ENCODE measurements at places on chromosomes 7 and 10.

GRCh38 chr10:47024399-47025252 is 113.4 kb downstream of the PTPN20 start:
- peak; percentile 43 for DNase-seq

GRCh38 chr7:86991771-86992191 is 67.7 kb downstream of the ELAPOR2 start:
- no peak for DNase-seq

GRCh38 chr10:130956251-130956650 is 355.3 kb downstream of the TCERG1L start:
- DNase-seq: no peak

- DNase-seq: no peak
Observed at GRCh38 chr10:6569259-6569658, 10.8 kb downstream of the PRKCQ start.

GRCh38 chr7:116180302-116180701 is 30.0 kb upstream of the TES start:
- peak; percentile 70 for DNase-seq

- no peak for DNase-seq
Observed at GRCh38 chr10:58585435-58585834, 72.8 kb downstream of the BICC1 start.

GRCh38 chr7:129831424-129832058 is 121.2 kb downstream of the UBE2H start:
- peak; percentile 96 for DNase-seq

GRCh38 chr7:147044941-147045340 is 928.3 kb downstream of the CNTNAP2 start:
- peak; percentile 3 for DNase-seq

DNA sequence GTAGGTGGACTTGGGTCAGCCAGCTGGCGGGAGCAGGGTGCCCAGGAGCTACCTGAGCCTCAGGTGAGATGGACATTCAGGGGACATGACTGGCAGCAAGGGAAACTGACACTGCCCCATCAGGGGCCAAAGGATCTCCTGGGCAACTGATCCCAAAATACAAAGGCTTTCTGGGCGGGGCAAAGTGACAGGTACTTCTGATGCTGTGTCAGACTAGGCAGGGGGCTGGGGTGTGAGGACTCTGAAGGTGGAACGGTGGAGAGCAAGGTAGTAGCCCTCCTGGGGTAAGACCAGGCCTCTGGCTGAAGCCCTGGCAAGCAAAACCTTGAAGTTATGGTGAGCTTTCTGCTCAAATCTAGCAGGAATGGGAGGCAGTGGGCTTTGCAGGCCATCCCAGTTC is 4.4 kb downstream of the OPN4 start:
- DNase-seq: no peak

GRCh38 chr10:24456322-24456721 is 247.4 kb downstream of the KIAA1217 start:
- peak; percentile 96 for DNase-seq

DNA sequence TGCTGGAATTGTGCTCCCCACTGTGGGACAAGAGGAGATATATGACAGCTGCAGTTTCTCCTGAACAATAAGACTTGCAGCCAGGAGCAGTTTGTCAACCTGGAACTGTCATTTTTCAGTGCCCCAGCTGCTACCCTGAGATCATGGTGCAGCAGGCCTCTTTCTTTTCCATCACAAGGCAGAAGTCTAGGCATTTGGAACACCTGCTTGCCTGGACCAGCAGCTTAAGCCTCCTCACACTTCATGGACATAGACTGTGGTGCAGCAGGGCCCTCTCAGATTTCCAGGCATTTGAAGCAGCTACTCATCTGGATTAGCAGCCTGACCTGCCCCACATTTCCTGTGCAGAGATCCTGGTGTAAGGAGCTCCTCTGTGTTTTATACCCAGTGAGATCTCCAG is 450.7 kb upstream of the TEX47 start:
- DNase-seq: no peak

- no peak for DNase-seq
Observed at GRCh38 chr7:158093156-158093796, 494.3 kb downstream of the PTPRN2 start.

- no peak for DNase-seq
Observed at GRCh38 chr10:22103701-22104470, 100.4 kb upstream of the DNAJC1 start.

DNA sequence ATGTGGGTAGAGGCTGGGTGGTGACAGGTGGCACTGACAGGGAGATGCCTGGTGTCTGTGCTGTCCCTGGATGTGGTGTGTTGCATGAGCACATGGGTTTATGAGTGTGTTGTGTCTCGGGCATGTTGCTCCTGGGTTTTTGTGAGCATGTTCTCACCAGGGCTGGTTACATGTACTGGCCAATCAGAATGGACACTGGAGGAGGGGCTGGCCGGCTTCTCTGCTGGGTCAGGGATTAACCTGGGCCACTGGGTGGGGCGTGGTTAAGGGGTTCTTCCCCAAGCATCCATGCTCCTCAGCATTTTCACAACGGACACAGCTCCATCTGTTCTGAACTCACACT is 20.8 kb upstream of the VOPP1 start:
- DNase-seq: no peak

DNA sequence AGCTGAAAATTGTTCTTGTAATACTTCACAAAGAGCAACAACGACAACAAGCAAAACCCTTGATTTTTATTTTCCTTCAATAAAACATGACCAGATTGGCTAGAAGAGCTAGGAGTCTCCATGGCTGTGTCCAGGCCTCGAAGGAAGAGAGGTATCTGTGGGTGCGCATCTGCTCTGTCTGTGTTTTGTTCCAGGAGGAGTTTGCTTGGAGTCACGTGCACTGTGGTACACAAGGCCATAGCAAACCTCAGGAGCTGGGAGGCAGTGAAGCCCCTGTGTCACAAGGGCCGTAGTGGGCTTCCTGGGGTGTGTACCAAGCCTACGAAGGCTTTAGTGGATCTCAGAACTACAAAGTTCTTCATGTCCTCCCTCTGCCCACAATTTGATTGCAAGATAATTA is 271.7 kb downstream of the TWIST1 start:
- DNase-seq: no peak

DNA sequence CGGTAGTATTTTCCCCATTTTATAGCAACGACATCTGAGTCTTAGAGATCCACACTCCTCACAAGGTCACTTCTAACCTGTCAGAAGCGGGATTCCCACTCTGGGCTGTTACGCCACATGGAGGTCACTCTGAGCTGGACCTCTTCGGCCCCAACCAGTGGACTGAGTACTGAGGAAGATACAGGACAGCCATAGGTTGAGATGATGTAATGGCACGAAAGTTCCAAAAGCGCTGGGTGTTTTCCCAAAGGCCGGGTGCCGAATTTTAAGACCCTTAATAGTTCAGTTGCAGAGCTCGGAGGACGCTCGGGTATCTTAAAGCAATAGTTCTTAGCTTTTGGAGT is 699 bp downstream of the GHITM start:
- peak; percentile 43 for DNase-seq

GRCh38 chr10:78650122-78650521 is 418.6 kb upstream of the ZMIZ1 start:
- DNase-seq: no peak

DNA sequence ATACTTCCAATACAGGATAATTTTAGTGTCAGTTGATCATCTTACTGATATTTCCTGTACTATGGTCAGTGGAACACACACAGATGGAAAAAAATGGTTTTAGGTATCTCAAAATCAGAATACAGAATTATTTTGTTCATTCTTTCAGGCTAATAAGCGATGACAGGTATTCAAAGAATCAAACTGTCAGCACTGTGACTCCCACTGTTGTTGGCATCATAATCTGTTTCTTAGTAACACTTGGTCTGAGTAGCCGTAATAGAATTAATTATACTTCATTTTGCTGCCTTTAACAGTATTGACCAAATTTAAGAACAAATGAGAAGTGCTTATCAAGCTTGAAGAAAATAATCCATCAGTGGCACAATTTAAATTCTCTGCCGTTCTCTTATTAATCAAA is 215.0 kb downstream of the SKAP2 start:
- no peak for DNase-seq

- DNase-seq: peak; percentile 90
Observed at GRCh38 chr7:6446838-6447580, 745 bp downstream of the DAGLB start.

- DNase-seq: peak; percentile 99
Observed at GRCh38 chr10:58435297-58435985, 50.2 kb downstream of the TFAM start.

DNA sequence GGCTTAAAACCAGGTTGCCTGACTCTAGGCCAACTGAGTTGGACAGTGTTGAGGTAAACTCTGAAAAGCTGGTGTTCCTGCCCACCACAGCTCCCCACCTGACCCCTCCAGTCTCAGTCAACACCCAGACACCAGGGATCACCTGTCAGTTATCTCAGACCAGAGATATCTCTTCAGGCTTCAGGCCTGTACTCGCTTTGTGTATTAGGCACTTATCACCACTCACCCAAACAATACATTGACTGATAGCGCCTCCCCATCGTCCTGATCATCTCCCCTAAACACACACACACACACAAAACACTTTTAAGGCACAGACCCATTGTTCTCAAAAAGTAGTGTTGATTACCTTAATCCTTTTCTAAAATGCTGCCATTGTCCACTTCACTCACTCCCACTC is 111.5 kb downstream of the PLCE1 start:
- DNase-seq: no peak

- peak; percentile 44 for DNase-seq
Observed at GRCh38 chr7:141785706-141786552, 4.1 kb upstream of the TAS2R5 start.

- DNase-seq: no peak
Observed at GRCh38 chr10:24455447-24455846, 246.5 kb downstream of the KIAA1217 start.

DNA sequence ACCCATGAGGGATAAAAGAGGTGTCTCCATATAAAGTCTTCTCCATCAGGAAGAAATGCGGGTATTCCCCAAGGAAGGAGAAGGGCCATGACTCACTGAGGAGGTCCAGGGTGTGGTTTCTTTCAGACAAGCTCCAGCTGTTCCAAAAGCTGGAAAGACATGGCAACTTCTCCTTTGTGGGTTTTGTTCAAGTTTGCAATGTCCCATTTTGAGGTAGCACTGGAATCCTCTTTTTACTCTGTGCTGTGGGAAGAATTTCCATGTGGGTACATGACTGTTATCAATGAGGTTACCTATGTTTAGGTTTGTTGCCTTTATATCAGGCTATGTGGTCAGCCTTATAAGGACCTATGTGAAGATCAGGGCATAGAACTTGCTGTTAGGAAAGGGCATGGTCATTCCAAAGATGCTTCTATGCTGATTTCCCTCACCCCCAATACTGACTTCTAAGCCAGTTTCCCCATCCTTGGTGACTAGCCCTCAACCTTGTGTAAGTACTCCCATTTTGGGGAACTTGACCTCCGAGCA is 697.5 kb downstream of the INHBA start:
- DNase-seq: peak; percentile 99

- no peak for DNase-seq
Observed at GRCh38 chr10:119020627-119020946, 8.9 kb upstream of the NANOS1 start.

GRCh38 chr10:114045136-114046086 is 1.7 kb downstream of the ADRB1 start:
- peak; percentile 22 for DNase-seq

GRCh38 chr7:4751398-4751947 is 23.9 kb upstream of the AP5Z1 start:
- no peak for DNase-seq

DNA sequence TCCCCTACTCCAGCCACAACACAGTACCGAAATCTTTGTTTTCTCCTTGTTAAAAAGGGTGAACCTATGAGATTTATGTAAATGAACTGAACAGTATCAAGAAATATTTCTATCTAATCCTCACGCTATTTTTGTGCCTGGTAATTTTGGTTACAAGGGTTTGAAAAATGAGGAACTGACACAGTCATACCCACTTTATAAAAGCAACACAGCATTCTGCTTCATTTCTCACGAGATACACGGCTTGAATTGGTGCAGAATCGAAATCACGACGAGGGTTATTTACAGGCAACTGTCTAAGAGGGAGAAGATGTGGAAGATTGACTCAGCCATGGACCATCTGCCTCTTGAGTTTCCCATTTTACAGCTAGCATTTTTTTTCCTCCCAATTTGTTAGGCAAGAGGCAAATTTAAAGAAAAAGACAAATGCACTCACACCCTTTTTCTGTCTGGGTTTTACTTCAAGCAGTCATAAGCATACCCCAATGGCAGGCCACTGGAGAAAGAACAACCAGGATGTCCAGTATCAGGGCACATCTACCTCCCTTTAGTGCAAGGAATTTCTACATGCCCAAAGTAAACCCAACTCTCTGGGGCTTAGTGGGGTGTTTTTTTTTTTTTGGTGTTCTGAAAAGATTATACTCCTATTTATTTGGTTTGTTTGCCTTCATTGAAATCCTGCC is 108.1 kb downstream of the ITGB8 start:
- DNase-seq: no peak

- peak; percentile 75 for DNase-seq
Observed at GRCh38 chr7:136957391-136957790, 88.9 kb downstream of the CHRM2 start.

DNA sequence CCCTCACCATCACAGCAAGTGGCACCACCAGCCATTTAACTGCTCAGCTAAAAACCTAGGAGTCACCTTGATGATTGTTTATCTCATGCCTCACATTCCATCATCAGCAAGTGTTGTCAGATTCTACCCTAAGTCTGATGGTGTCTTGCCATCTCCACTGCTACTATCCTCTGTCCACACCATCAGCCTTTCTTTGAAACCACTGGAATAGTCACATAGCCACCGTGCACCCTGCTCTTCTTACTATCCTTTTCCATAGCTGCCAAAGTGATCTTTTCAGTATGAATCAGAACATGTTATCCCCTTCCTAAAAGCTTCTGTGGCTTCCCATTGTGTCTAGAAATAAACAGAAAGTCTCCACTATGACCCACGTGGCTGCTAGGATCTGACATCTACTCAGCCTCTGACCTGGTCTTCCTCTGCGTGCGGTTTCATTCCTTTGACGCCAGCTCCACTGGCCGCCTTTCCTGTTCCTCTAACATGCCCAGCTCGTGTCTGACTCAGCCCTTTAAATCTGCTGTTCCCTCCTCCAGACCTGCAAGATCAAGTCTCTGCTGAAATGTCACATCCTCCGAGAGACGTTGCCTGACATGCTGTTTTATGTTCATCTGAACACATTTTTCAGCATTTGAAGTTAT is 16.5 kb upstream of the CHN2 start:
- no peak for DNase-seq

DNA sequence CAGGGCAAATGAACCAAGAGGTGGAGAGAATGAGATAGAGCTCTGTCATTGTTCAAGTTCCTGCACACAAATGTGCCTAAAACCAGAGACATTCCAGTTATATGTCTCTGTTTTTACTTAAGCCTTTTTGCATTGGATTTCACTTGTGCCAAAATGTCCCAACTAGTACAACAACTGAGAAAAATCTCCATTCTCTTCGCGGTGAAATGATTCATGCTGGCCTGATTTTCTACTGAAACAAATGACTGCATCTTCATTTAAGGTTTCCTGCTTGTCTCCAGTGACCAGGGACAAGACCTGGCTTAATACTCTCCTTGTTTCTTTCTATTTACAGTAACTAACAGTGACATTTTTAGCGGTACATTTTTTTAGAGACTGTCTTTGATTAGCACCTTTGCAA is 714.9 kb downstream of the KCNMA1 start:
- DNase-seq: peak; percentile 27
